Stimulated activated CD4-positive, alpha-beta T cell treated with anti-CD3 and anti-CD28 coated beads, Interleukin-15, amount 100 ng/mL, for 1 hour (primary cell): ENCODE measurements at places on chromosomes 2 and 18.

DNA sequence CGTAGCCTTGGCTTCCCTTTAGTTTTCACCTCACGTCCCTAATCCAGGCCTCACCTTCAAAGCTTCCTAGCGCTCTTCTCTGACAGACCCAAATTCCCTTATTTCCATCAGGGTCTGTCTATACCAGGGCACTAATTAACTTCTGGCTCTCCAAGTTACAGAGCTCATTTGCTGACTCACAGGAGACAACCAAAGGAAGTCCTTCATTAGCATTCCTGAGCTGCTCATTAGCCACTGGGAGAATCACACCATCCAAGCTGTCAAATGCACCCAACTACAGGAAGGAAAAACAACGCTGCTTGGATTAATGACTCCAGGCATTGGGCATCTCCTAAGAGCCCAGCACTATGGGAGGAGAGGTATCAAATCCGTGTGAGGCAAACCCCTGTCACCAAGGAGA, 109.8 kb upstream of the ALK start:
- no peak for DNase-seq

GRCh38 chr2:12543978-12544558, 172.7 kb upstream of the TRIB2 start:
- DNase-seq = no peak

DNA sequence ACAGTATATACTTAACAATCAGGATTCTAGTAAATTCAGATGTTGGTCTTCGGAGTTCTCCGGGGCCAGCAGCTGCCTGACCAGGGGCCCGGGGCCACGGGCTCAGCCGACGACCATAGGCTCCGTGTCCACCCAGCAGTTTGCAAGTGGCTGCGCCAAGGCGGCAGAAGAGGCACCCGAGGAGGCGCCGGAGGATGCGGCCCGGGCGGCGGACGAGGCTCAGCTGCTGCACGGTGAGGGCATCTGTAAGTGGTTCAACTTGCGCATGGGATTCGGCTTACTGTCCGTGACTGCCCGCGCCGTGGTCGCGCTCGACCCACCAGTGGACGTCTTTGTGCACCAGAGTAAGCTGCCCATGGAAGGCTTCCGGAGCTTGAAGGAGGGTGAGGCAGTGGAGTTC, 136.3 kb downstream of the NUP35 start:
- DNase-seq = no peak

- no peak for DNase-seq
Observed at GRCh38 chr2:154992826-154993225, 294.3 kb downstream of the KCNJ3 start.

GRCh38 chr2:75606761-75607399, 39.7 kb upstream of the MRPL19 start:
- no peak for DNase-seq

DNA sequence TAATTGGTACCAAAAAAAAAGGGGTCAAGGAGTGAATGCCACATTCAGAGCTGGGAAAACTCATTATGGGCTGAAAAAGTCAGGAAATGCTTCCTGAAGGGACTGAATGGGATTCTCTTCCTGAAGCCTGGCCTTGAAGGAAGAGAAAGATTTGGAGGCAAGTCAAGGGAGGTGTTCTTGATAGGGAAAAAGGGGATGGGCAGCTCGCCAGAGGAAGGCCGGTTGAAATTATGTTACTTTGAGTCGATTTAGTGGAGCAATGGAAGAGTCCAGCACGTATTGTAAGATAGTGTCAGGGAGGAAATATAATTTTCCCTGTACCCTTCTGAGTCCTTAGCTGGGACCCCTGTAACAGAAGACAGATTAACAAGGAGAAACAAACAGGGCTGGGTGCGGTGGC, 115.3 kb upstream of the STPG4 start:
- no peak for DNase-seq

DNA sequence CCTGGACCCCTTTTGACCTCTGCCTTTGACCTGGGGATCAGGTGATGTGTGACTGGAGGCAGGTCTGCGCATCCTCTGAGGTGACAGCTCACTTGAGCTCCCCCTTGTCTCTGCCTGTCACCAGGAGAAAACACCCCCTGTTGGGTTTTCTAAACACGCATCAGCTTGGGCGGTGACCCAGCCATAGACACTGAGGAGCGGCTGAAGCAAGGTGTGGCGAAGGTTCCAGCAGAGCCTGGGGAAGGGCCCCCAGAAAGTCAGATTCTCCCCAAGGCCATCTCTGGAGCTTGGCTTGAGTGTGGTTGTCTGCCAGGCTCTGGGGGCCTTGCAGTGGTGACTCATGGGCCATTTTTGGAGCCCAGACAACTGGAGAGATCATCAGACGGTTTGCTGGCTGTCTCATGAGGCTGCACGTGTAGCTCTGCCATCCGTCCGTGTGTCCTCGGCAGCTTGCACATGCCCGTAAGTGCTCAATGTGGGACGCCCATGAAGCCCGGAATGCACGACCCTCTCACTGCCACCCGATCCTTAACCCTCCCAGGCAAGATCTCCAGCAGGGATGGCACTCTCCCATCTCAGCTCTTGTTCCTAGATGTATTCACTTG, 29.4 kb downstream of the SIX3 start:
- DNase-seq = no peak

DNA sequence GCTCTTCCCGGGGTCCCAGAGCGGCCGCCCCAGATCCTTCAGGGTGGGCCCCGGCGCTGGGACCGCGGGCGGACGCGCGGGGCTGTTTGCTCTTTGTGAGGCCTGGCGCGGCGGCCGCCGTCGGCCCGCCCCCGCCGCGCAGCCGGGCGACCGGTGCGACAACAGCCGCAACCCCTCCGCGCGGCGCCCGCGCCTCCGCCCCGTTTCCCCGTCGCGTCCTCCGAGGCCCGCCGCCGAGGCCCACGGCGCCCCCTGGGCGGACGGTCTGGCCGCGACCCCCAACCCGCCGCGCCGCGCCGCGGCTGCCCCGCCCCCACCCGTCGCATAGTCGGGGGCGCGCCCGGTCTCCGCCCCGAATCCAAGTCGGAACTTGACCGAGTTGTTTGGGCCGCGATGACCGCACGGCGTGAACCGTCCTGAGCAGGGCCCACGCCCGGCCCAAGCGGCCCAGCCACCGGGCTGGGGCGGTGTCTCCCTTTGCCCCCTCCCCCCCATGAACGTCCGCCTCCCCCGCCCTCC, 448 bp downstream of the YPEL5 start:
- peak; percentile 13 for DNase-seq

DNA sequence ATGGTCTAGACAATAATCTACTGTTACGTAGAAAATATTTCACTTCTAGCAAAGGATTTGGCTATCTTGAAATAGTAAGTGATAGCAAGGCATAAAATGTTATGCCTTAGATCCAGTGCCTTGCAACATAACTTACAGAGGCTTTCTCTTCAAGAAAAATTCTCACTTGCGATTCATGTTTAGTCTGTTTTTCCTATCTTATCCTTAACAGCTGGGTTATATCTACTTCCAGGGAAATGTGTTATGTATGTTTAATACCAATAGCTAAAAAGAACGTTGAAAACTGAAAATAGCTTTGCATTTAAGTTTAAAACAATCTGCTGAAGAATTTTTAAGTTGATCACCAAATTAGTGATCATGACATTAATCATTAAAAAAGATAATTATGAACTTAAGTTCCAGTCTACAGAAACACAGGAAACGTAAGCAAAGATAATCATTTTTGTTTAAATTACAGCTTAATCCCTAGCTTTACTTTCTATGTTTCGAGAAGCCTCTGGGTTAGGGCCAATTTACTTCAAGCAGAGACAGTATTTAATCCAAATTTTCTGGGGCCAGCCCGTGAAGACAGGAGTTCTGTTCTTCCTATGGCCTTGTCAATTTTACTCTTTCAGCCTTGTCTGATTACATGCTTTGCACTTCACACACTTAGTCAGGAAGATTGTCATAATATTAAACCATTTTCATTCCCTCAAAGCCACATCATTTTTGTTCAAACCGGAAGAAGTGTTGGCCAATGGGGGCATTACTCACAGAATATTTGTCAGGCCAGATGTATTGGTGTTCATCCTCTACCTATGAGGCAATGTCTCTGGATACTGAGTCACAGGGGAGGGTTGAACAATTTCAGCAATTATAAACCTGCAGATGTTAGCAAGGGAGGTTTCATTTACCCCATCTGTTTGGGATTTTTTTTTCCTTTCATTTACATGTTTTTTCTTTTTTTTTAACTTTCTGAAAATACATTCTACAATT, 1132.9 kb upstream of the ZEB2 start:
- no peak for DNase-seq

- DNase-seq = no peak
Observed at GRCh38 chr18:73283032-73283431, 415.2 kb upstream of the NETO1 start.

- DNase-seq = no peak
Observed at GRCh38 chr2:62184512-62185230, 11.2 kb upstream of the B3GNT2 start.

DNA sequence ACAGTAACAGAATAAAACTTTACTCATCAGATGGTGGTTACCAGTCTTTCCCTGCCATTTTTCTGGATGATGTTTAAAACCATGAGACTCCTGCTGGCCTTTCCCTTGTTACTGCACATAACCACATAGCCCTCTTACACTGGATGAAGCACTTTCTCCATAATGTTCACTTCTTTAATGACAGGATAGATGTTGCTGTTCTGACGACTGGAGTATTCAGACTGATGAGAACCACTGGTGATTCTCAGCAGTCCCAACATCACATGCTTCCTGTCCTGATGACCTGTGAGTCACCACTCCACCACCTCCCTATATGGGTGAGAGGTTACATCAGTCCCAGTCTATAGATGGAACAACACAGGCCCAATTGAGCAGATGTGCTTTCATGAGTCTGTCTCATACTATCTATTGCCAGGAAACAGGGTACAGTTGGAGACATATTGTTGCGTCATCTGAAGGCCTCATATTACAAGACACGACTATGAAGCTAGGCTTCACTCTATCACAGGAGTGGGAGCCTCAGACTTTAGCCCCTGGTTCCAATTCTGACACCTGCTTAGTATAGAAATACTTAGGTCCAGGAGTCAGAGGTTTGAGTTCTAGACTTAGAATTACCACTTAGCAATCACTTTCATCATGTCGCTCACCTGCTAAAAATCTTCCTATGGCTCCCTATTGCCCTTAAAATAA, 145.7 kb upstream of the KLF7 start:
- DNase-seq = no peak

DNA sequence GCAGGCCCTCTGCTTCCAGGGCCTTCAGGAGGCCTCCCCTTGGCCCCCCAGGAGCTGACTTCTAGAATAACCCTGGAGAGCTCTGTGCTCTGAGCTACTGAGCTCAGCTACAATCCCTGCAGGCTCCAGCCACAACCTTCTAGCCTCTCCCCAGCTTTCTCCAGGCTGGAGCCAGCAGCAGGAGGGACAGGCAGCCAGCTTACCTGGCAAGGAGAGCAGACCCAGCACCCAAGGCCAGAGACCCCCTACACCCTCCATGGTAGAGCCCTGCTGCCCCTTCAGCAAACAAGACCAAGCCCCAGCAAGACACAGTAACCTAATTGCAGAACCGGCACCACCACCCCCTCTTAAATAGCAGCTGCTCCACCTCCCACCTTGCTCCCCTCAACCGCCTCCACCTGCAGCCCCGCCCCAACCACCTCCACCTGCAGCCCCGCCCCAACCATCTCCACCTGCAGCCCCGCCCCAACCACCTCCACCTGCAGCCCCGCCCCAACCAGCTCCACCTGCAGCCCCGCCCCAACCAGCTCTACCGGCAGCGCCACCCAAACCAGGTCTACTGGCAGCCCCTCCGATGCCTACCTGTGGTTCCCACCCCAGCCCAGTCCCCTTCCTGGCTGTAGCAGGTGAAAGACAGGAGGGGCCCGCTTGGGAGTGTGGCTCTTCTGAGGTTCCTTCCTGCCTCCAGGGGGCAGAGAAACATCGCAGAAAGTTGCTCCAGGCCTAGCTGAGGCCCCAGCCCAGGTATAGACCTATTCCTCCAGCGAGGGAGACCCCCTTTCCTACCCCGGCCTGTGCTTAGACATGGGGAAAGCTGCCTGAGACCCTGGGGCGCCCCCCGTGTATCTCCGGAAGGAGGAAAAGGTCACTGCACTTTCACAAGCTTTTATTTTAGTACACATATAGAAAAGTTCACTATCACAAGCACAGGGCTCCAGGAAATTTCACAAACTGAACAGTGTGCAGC, at the start of gene ASTL:
TSS of gene ASTL (minus strand) at position 324 of the 967 bp plus-strand sequence. CDS start at position 258, 66 bp downstream.
- no peak for DNase-seq

DNA sequence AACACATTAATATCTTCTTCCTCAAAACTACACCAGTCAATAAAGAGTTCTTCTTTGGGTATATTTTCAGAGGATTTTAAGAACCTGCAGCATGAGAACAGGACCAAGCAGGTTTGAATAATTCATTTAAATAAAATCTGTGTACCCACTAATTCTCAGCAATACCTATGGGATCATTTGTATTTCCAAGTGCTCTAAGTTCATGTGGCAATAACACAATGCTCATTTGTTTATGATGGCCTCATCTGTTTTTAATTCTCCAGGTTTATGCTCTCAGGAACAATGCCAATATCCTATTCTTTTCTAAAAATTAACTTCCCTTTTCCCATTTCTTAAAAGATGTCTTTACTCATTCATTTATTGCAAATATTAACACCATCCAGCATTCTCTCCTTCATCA, 264.7 kb downstream of the METTL4 start:
- no peak for DNase-seq

GRCh38 chr18:34787931-34788532, 77.9 kb downstream of the DTNA start:
- no peak for DNase-seq

DNA sequence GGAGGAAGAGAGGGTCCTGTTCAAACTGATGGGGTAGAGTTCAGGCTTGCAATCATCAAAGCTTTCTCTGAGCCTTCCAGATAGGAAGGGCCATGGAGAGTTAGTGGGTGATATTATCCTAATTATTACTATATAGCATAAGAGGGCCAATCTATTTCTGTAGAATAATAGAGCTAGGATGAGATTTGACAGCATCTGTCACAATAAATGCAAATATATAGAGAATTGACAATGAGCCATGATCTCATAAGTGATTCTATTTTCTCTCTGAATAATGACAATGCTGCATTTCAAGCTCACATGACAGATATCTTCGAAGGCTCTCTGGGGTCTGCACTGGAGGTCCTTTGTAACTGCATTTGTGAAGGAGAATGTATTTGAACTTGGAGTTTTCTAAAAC, 521.9 kb upstream of the CELF4 start:
- DNase-seq = no peak

- no peak for DNase-seq
Observed at GRCh38 chr2:21103274-21103891, 20.4 kb upstream of the TDRD15 start.

GRCh38 chr2:155308367-155309009, 610.0 kb downstream of the KCNJ3 start:
- no peak for DNase-seq

DNA sequence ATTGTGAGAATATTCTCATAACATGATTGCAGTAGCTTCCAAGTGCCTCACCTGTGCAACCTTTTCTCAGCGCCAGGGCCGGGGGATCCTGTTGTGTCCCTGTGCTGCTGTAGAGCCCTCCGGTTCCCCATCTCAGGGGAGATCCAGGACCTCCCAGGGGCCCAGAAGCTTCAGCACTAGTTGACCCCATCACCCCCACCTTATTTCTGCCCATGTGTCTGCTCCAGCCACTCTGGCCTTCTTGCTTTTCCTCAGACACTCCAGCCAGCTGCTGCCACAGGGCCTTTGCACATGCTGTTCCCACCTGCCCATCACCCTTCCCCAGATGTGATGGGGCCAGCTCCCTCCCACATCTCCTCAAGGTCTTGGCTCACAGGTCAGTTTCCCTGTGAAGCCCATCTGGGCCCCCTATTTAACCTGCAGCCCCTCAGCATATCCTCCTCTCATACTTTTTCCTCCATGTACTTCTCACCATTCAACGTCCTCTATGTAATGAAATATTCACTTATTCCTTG, 226.5 kb downstream of the SEPTIN10 start:
- no peak for DNase-seq
